ENCODE measurements at places on chromosomes 1 and 21.

GRCh38 chr1:46333300-46334029 is 7.1 kb upstream of the NSUN4 start:
- no peak for DNase-seq

GRCh38 chr1:248703674-248704073 is 1.1 kb upstream of the OR14I1 start:
- DNase-seq, result peak; percentile 2

- no peak for DNase-seq
Observed at GRCh38 chr1:20211511-20211931, 25.2 kb upstream of the PLA2G2C start.

GRCh38 chr1:48776393-48777218 is at the start of gene BEND5:
BEND5 (minus strand) TSS chr1:48776891; CDS start chr1:48776831, 60 bp downstream.
- DNase-seq, result peak; percentile 83

DNA sequence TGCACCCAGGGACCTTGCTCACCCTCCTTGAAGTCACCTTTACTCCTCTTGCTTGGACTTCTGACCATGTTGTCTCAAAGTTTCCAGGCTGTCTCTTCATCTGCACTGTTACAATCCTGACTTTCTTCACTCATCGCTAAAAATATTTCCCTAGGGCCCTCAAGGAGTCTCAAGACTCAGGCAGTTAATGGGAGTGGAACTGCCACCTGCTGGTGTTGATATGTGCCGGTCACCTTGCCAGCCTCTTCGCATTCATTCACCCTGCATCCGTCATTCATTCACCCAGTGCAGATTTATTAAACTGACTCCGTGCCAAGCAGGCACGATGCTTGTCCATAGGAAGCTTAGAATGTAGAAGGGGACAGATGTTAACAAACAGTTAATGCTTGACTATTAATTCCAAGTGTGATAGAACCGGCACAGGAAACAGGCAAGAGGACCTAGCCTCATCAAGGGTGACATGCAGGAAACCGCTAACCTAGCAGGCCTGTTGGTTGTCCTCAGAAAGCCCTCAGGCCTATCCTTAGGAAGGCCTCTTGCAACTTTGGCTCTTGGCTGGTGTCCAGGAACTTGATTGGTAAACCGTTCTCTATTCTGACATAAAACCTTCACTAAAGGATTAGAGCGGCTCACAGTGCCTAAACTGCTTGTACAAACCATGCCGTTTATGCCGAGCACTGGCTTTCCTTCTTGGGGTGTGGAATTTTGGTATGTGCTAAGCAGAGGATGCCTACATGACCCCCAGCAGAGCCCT is 342.2 kb downstream of the CAMTA1 start:
- DNase-seq, result peak; percentile 32

- DNase-seq, result no peak
Observed at GRCh38 chr1:236280438-236281197, 1.1 kb downstream of the ERO1B start.

DNA sequence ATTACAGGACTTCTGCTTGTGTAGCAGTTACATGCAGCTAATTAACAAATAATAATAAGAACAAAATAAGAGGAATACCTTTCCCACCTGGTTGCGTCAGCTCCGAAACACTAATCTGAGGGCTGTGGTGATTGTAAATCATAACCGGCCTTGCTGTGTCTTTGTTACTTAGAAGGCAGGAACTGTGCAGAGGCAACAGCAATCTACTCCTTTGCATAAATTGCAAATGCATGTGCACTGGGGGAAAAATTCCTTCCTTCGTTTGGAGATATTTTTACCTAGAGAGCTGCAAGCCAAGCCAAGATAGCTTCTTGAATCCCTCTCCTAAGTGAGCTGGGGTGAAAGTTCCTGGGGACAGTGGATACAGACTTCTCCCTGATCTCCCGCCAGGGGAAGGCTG is 46.0 kb downstream of the NKAIN1 start:
- no peak for DNase-seq

- DNase-seq, result no peak
Observed at GRCh38 chr1:162928141-162928540, 67.2 kb upstream of the CCDC190 start.

DNA sequence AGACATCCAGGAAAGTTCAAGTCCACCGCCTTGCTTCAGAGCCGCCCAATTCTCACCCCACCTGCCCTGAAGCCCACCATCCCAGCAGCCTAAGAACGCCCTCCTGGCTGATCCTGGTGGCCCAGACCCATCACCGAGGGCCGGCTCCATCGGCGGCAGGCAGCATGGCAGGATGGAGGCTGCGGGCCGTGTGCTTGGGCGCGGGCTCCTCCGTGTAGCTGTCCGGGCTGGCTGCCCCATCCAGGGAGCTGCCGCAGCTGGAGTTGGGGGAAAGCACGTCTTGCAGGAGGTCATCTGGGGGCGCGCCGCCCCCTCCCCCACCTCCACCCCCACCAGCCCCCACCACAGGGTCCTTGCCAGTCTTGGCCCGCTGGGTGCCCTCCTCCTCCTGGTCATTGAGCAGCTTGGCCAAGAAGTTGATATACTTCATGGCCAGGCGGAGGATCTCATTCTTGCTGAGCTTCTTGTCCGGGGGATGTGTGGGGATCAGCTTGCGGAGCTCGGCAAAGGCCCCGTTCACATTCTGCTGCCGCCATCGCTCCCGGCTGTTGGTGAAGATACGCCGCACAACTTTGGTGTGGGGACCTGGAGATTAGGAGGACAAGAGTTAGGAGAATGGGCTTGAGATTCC is 12.3 kb downstream of the TAL1 start:
- no peak for DNase-seq

GRCh38 chr1:29177022-29177705 is 4.5 kb downstream of the SRSF4 start:
- no peak for DNase-seq

DNA sequence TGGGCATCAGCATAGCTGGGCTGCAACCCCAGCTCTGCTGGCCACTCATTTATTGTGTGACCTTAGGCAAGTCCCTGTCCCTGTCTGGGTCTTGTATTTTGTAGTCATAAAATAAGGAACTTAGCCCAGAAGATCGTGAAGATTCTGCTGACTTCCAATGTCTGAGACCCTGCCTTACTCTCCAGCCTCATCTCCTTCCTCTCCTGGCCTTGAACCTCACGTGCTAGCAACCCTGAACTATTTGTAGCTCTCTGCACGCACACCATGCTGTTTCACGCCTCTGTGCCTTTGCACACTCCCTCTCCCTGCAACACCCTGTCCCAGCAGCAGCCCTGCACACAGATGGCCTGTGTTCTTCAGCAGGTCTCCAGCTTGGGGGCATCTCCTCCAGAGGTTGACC is 121.1 kb downstream of the LACTBL1 start:
- DNase-seq, result no peak

DNA sequence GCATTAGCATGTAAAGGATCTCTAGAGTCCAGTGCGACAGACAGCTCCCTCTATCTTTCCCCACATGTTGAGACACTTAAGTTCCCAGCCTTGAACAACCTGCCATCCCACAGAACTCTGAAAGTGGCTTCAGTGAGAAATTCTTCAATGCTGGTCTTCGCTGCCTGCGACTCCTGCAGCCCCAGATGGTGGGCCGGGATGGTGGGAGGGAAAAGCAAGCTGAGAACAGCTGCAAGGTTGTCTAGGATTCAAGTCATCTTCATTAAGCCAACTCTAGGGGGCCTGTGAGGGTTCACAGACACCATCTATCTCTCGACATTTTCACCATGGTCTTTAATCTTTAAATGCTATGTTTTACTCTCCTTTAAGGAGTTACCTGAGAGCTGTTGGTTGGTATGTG is 185.5 kb upstream of the C1orf174 start:
- DNase-seq, result no peak

GRCh38 chr1:195766709-195767108 is 841.5 kb downstream of the KCNT2 start:
- DNase-seq, result peak; percentile 37

DNA sequence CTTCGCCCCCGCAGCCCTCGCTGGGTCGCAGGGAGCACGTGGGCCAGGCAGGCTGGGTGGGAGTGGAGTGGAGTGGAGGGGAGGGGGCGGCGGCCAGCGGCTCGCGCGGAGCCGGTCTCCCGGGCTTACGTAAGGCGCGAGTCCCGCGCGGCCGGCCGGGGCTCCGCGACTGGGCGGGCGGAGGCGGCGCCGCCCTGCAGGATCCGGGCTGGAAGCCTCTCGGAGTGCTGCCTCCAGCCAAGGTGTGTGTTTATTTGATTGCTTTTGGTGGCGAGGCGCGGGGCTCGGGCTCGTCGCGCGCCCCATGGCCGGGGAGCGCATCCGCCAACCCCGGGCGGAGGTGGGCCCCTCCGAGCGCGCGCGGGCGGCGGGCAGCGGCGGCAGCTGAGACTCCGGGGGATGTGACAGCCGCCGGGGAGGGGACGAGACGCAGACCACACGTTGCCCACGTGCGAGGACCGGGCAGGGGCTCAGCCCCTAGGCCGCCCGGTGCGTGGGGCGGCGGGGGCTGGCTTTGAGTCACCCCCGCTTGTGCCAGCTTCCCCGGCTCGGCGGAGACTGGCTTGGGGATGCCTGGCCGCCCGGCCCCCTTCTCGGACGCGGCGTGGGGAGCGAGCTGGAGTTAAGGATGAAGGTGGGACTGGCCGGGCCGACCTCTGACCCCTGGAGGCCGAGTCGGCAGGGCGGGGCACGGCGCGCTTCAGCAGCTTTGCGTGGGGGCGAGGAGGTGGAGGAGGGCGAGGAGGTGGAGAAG is 402 bp upstream of the AK4 start:
- peak; percentile 75 for DNase-seq

DNA sequence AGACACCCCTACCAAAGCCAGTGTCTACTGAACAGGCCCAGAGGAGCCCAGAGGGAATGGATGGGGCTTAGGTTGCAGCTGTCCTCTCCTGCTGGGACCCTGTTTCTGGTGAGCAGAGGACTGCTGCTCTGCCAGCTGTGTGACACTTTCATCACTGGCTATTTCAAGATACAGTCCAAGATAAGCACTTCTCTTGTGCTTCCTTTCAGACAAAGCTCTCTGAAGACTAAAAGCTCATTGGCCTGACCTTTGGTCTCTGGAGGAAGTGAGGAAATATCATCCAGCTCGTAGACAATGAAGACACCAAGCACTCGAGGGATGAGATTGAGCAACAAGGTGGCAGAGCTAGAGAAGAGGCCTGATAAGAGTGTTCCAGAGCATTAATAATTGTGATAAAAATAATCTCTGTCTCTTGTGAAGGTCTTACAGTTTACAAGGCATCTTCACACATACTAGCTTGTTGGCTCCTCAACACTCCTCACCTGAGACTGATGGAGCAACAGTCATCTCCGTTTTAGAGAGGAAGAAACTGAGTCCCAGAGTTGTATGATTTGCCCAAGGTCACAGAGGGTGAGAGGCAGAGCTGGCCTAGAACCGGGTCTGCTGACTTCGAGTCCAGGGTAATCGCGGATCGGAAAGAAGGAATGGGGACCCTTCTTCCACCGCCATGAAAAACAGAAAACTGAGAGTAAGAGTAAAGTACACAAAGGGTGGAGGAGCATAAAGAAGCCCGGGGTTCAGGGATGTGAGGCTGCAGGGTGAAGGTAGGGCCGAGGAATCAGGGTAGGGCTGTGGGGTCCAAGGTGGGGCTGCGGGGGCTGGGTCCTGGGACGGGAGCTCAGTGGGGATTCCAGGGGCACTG is 666 bp downstream of the PAFAH2 start:
- DNase-seq, result peak; percentile 77

DNA sequence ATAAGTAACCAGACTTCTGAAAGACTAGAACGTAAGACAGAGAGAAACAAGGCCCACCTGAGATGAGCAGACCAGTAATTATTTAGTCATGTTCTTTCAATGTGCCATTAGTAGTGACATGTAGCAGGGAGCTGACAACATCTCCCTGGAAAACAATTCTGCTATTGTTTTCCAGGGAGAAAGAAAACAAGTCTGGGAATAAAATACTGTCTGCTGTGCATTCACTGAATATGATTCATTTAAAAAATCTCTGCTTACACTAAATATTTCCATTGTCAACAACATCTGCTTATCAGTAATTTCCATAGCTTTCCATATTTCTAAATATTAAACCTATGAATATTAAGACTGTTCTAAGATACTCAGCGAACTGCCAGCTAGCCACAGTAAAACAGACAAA is 80.0 kb downstream of the VCAM1 start:
- peak; percentile 3 for DNase-seq

DNA sequence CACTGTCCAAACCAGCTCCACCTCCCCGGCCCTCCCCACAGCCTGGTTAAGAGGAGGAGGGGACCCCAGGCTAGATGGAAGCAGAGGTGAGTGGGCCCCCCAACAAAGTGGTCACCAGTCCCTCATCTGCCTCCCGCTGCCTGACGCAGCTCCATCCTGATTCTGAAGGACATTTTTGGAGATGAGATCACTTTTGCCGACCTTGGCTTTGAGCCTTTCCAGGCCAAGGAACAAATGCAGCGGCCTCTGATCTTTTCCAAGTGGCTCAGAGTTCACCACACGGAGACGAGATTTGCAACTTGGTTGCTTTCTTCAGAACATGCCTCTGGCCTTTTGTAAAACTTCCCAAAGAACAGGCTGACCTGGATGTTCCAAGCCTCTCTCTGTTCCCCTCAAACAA is 223.1 kb downstream of the NPHP4 start:
- DNase-seq, result no peak

GRCh38 chr21:41671859-41672542 is 94.9 kb downstream of the RIPK4 start:
- DNase-seq, result no peak

DNA sequence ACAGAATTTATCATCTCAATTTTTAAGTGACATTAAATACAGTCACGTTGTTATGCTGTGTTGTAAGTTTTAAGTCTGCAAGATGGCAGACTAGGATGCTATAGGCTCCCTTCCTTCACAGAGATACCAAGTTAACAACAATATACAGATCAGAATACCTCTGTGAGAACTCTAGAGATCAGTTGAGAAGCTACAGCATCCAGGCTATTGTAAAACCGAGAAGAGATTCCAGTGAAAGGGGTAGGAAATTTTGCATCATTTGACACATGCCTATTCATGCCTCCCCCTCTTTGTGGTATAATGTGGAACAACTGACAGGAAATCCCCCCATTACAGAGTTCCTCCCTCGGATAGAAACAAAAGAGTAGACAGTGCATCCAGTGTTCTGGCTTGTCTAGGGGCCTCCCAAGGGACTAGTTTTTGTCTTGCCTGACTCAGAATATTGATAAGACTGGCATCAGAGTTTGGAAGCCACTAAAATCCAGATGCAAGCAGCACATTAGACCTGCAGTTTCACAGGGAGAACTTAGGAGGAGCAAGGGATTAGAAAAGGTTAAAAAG is 80.6 kb downstream of the LBR start:
- DNase-seq, result no peak

DNA sequence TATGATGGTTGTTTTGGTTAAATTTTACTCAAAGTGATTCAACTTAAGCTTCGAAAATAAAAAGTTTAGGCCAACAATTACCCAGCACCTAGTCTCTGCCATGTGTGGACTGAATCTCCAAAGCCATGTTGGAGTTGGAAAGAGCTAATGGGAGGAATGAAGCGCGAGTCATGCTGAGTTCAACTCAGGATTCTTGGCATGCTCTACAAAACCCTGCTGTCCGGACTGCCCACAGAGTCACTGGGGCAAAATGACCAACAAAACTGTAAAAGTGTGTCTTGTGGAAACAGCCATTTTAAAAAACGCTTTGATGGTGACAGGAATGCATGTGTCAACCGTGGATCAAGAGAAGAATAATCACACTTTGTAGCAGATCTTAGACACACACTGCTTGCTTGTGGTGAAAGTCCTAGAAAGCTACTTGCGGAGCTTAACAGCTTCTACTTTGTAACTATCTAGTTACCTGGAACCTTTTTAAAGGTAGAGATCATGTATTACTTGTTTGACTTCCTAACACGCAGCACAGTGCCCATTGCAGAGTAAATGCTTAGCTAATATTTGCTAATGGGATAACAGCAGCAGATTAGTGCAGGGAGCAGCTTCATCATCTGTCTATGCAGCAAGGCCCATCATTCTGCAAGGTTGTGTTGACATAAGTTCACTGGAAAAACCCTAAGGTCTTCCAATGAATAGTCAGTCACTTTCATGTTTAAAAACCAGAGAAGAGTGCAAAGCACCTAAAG is 7.0 kb upstream of the GBP6 start:
- peak; percentile 65 for DNase-seq
